ENCODE measurements at places on chromosomes 7 and 10.

DNA sequence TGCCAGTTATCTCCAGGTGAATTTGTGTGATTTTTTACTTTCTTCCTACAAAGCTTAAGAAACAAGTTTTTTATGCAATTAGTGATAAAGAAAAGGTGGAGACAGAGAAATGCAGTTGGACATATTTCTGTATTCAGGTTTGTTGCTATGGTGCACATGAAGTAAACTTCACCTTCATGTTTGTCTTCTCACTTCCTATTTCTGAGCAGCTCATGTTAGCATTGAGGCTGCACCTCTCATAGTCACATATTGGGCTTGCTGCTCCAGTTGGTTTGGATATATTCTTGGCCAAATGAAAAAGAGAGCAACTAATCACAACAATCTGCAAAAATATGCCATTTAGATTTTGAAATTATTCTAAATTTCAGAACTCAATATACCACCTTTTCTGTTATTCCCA lies 475.6 kb upstream of the ZWINT start:
- no peak for DNase-seq

- DNase-seq, result no peak
Observed at GRCh38 chr10:53904506-53905241, 896.4 kb downstream of the PCDH15 start.

DNA sequence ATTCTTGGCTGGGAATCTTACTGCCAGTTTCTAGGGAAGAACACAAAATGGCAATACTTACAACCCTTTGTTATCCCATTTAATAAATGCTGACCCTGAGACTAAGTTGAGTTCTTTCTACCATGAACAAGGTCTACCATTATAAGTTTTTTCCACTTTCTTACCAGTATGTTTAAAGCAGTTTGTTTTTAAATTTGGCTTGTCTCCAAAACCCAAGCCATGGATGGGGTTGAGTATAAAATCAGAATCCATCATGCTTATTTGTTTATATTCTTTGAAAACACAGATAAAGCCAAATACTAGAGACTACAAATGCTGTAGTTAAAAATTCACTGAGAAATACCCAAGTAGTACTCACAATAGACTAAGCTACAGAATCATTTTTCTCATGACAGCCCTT lies 41.1 kb upstream of the HNRNPH3 start:
- DNase-seq, result no peak

GRCh38 chr7:54664235-54665228 lies 94.5 kb downstream of the SEC61G start:
- DNase-seq, result no peak

GRCh38 chr7:81662531-81662930 lies 107.3 kb downstream of the HGF start:
- DNase-seq, result no peak

DNA sequence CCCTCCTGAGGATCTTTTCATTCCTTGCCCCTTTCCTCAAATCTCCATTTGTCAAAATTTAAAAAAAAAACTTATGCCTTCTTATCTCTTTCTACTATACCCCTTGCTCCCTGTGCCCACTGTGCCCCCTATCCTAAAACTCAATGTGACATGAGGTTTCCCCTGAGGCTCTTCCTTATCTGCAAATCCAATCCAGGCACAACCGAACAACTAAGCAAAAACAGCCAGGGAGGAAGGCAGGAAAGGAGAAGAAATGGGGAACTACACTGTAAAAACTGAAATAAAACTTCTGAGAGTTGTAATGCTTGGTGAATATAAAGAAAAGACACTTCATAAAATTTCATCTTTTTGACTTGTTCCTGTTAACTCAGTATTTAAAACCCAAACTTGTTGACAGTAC lies 54.2 kb downstream of the CRPPA start:
- DNase-seq, result no peak

DNA sequence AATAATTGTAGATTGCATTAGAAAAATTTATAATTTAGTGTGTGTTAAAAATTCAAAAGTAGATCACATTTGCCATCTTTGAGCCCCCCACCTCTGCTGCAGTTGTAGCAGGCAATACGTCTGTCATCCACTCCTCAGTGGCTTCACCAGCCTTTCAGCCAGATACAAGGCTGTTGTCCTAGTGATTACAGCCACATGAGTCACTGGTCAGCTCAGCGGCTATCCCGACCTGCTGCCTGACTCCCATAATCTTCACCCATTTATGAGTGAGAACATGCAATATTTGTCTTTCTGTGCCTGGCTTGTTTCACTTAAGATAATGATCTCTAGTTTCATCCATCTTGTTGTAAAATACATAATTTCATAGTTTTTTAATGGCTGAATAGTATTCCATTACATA lies 9.2 kb downstream of the OR2A5 start:
- DNase-seq, result peak; percentile 48

All from osteoblast (primary cell).